ENCODE measurements at places on chromosomes 2 and 18.

GRCh38 chr2:98565286-98565860 is 42.9 kb downstream of the COA5 start:
- no peak for DNase-seq

DNA sequence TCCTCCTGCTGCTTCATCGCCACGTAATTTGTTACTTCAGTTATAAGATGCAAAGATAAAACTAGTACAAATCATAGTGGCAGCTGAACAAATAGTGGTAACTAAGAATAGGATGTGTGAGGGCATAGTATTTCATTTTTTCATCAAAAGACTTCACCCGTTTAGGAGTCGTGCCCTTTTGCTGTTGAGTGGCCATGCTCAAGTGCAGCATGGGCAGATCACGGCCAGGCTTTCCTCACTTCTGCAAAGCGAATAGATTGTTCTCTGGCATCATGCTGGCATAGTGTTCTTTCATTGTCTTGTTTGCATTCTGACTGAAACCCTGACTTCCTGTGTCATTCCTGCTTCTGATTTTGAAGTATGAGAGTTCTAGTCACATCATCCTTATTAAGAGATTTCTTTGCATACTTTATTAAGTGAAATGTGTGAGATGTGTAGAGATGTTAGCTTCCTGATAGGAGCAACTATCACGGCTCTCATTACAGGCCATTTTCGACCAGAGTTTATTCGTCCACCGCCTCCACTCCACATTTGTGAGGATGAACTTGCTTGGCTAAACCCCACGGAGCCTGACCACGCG is 11.8 kb downstream of the CNOT11 start:
- no peak for DNase-seq

GRCh38 chr18:12003894-12004293 is 22.6 kb downstream of the IMPA2 start:
- DNase-seq = no peak

DNA sequence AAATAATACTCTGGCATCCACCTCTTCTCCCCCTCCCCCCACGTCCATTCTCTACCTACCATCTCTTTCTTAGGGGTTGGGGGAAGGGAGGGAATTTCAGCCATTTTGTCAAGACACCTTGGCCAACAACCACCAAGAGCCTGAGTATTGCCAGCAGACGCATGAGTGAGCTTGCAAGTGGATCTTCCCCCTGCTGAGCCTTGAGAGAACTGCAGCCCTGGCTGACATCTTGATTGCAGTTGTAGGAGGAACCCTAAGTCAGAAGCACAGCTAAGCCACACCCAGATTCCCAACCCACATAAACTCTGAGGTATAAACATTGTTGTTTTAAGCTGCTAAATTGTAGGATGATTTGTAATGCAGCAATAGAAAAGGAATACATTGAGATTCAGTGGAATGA is 165.6 kb downstream of the TMEFF2 start:
- no peak for DNase-seq

DNA sequence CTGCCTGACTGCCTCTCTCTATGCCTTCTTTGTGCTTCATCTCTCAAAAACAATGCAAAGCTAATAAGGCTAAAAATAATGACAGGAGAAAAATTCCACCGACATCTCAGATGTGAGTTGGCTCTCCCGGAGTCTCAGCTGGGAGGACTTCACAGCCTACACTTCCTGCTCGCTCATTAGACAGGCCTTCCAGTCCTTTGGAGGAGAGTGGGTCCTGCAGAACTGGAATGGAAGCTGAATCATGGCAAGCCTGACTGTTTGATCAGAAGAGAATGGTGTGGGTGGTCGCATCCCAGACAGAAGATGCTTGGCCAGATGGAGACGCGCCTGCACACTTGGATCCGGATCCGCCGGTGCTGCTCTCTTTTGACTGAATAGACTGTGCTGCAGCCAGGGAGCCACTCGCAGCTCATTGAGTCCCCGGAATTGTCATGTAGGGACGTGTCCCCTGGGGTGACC is 49.7 kb downstream of the TRIB2 start:
- no peak for DNase-seq

- no peak for DNase-seq
Measured at GRCh38 chr2:58110765-58111164, 64.2 kb downstream of the VRK2 start.

GRCh38 chr18:478681-479080 is 21.8 kb downstream of the COLEC12 start:
- DNase-seq = no peak
